ENCODE measurements at places on chromosomes 4 and X. TPM values are rescaled to one million over a fixed set of nuclear protein-coding genes. Genes with fewer than 3 reads are reported as not detected.

The GAGE12F gene
- total RNA-seq = not detected

DNA sequence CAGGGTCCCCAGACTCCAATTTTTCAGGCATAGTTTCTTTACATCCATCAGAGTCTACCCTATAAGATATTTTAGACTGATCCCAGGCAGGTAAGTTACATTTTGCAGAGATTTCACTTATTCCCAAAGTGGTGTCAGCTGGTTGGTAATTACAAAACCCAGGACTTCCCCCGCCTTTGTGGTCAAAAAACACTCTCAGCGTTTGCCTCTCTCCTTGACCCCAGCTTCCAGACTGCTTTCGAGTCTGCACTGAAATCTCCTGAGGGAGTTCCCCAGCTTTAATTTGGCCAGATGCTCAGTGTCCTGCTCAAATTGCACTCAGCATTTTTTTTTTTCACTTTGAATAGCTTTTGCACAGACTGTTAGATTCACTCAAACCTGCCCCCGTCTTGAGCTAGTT, 11.2 kb upstream of the AMOT start:
- DNase-seq = no peak

DNA sequence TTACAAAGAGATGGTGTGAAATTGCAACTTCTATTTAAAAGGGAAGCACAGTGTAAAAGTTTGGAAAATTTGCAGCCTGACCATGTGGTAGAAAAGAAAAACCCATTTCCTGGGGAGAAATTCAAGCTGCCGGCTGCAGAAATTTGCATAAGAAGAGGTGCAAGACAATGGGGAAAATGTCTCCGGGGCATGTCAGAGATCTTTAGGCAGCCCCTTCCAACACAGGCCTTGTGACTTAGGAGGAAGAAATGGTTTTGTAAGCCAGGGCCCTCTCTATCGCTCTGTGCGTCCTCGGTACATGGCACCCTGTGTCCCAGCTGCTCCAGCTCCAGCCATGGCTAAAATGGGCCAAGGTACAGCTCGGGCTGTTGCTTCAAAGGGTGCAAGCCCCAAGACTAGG, 40.4 kb downstream of the CCDC158 start:
- no peak for DNase-seq

GRCh38 chr4:61301271-61301670, 101.1 kb downstream of the ADGRL3 start:
- no peak for DNase-seq
